Mucosa of gallbladder (tissue), 1 donor: ENCODE measurements at places on chromosomes 7 and 10.

GRCh38 chr10:15348579-15348978, 22.5 kb downstream of the FAM171A1 start:
- no peak for DNase-seq

- DNase-seq: no peak
Observed at GRCh38 chr7:2878306-2878705, 34.2 kb upstream of the GNA12 start.

- DNase-seq: no peak
Observed at GRCh38 chr7:24911213-24911603, 68.8 kb downstream of the OSBPL3 start.

GRCh38 chr7:112254156-112254555, 47.7 kb downstream of the ZNF277 start:
- DNase-seq: no peak

DNA sequence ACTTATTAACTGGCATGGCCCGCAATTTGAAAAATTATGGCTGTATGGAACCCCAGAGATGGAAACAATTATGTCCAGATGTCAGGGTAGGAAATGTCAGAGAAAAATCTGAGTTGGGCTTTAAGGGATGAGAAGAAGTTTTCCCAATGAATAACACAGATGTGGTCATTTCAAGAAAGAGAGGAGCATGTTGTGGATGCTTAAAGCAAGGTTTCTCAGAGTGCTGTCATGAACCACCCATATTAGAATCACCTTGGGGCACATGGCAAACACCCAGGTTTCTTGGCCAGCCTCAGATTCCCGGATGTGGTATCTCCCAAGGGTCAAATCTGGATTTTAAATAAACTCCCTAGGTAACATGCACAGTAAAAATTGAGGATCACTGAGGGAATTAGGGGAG, 43.6 kb downstream of the LAMB4 start:
- DNase-seq: no peak

- peak; percentile 52 for DNase-seq
Observed at GRCh38 chr7:134458341-134458805, 527 bp downstream of the AKR1B1 start.

GRCh38 chr10:3897156-3897555, 112.1 kb upstream of the KLF6 start:
- no peak for DNase-seq

GRCh38 chr7:25180946-25181345, 47.3 kb downstream of the NPVF start:
- DNase-seq: no peak

GRCh38 chr7:159012353-159013069, 132.2 kb downstream of the VIPR2 start:
- peak; percentile 60 for DNase-seq

- DNase-seq: no peak
Observed at GRCh38 chr10:24419066-24419465, 210.1 kb downstream of the KIAA1217 start.

GRCh38 chr10:48898426-48898825, 41.2 kb downstream of the LRRC18 start:
- no peak for DNase-seq

DNA sequence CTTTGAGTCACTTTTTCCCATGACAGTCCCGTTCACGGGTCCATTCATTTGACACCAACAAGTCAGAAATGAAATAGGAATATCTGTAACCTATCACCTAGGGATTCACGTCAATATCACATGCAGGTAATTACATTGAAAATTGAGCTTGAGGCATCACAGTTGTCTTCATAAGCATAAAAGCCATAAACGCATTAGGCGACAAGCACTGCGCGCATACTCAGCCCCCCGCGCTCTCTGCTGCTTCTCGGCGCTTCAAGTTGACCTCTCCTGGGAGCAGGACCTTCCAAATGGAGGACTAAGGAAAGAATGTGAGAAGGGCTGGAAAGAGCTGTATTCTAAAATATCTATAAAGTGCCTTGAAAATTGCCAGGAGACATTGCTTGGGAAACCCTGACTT, 130.5 kb upstream of the TNS3 start:
- DNase-seq: no peak

GRCh38 chr10:6059506-6059905, 2.7 kb downstream of the IL2RA start:
- no peak for DNase-seq

- no peak for DNase-seq
Observed at GRCh38 chr7:128708824-128709223, 30.3 kb upstream of the CALU start.

DNA sequence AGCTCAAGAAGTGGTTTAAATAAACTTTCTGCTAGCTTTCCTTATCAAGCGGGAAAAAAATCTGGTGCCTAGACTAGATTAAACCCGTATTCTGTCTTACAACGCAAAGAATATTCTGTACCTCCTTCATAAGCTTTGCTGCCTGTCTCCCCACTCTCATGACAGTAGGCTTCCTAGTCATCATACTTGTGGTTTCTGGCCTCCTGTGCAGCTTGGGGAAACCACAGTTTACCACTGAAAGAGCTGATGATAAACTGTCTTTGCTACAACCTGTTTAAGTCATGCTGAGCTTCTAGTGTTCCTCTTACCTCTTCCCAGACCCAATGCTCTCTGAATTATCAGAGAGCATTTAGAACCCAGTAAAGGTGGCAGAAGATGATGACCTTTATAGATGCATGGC, 55.0 kb downstream of the PODXL start:
- no peak for DNase-seq

DNA sequence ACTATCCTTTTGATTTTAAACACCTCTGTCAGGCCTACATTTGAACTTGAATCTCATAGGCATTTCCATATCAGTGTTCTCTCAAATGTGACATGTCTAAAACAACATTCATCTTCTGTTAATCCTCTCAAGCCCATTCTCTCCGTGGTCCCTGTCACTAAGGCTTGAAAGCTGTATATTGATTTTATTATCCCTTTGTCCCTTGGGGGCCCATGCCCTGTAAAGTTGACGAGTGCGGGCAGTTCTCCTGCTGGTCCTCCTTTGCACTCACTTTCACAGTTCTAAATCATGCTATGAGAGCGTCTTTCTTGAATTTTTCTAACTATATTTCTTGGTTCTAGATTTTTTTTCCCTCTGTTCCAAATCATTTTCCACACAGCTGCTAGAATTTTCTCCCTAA, 27.3 kb downstream of the GALNT11 start:
- no peak for DNase-seq
